ENCODE measurements at places on chromosomes 4 and X.
A peak's percentile ranks its signal among the peaks of the same experiment; 100 is the strongest.

DNA sequence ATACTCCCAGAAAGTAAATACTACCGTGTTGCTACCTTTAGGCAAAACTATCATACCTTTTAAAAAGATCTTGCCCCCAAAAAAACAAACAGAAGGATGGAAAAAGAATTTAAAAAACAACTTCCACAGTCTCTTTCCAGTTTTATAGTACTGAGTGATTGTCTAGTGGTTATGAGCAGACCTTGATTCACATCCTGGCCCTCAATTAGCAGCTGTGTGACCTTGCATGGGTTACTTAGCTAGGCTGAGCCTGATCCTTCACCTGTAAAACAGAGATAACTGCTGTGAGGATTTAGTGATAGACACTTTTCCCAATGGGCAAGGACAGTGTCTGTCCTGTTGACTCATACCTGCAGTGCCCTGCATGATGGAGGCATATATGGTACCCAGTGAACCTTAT is 49.0 kb downstream of the SMAD1 start:
- no peak for DNase-seq

DNA sequence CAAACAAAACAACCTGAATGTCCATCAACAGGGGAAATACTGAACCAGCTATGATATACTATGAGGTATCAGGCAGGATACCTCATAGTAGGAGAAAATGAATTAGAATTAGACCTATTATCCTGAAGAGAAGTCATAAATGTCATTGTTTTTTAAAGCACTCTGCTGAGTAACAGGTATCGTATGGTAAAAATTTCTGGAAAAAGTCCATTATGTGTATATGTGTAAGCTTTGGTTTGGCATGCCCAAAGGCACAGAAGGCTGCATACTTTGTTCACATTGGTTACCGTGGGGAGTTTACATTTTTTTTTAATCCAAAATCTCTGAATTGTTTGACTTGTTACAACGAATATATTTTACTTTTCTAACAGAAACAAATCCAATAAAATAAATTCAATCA is 70.5 kb downstream of the RPS3A start:
- DNase-seq: no peak

- no peak for DNase-seq
Measured at GRCh38 chr4:183611210-183611830, 47.7 kb downstream of the RWDD4 start.

GRCh38 chrX:119784747-119785446 is 6.5 kb downstream of the RPL39 start:
- DNase-seq: peak; percentile 27

GRCh38 chr4:146063143-146063542 is 112.4 kb upstream of the LSM6 start:
- DNase-seq: no peak

GRCh38 chr4:99088023-99088449 is 552 bp downstream of the ADH5 start:
- DNase-seq: no peak

- DNase-seq: no peak
Measured at GRCh38 chr4:57200799-57201327, 90.7 kb upstream of the IGFBP7 start.

DNA sequence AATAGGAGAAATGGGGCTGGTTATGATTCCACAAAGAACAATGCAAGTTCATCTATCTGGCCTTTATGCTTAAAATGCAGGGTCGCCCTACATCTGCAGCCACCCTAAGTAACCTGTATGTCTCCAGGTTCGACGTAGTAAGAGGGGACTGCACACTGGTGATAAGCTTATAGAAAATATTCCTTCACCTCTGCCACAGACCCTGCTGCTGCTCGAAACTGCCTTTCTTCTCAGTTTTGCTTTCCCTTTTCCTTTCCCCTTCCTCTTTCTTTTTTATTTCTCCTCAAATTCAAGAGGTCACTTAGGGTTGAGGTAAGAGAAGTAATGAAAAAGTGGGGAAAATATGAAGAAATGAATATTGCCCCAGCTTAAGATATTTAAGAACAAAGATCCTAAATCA is 123.5 kb downstream of the DCHS2 start:
- no peak for DNase-seq
